ENCODE measurements at places on chromosomes 5 and 9. TPM values are rescaled to one million over a fixed set of nuclear protein-coding genes. Genes with fewer than 3 reads are reported as not detected.

WDR31 gene
- total RNA-seq: 0.99 TPM

- H3K36me3 ChIP-seq: no peaks in the 10 kb centered on the region
- H3K27me3 ChIP-seq: no peaks in the 10 kb centered on the region
- peaks cover 5% of the 10 kb centered on the region for H3K4me1 ChIP-seq
- H3K4me3 ChIP-seq: no peak overlapping the region
- DNase-seq: no peak
Observed at GRCh38 chr5:93717162-93717561, 24.2 kb downstream of the POU5F2 start.

DNA sequence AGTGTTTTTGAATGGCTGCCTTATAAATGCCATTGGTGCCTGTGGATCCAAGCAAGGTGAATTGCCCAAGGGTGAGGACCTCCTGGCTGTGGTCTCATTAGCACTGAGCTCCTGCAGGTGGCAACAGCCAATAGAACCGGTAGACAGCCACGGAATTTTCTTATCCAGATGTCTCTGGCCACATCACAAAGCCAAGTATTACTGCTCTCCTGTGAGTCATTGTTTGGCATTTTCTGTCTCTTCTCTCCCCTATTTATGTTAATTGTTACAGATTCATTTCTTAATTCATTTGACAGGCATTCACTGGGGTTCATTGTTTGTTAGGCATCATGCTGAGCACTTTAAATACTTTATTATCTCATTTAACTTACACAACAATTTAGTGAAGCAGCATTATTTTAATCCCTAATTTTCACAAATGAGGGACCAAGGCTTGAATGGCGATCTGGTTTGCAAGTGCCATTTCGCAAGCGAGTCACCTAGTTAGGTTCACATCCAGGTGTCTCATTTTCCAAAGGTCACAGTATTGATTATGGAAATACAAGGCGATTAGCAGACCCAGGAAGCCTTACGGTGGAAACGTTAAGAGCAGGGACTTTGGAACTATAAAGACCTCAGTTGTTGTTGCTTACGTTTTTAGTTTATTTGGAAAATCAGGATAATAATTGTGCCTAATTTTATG is 58.2 kb upstream of the DPYSL3 start:
- H3K4me1 ChIP-seq: no peaks in the 10 kb centered on the region
- no peaks in the 10 kb centered on the region for H3K36me3 ChIP-seq
- H3K4me3 ChIP-seq: no peak overlapping the region
- no peaks in the 10 kb centered on the region for H3K27me3 ChIP-seq
- no peak overlapping the region for H3K27ac ChIP-seq

- H3K4me1 ChIP-seq: no peaks in the 10 kb centered on the region
- H3K36me3 ChIP-seq: no peaks in the 10 kb centered on the region
- peaks cover 2% of the 10 kb centered on the region for H3K27me3 ChIP-seq
- H3K4me3 ChIP-seq: no peak within 1 kb of the TSS
- no peak for DNase-seq
Observed at GRCh38 chr5:160229190-160229742, at the start of gene FABP6. FABP6 (plus strand) TSS chr5:160229506; CDS start chr5:160229558, 52 bp downstream.

DNA sequence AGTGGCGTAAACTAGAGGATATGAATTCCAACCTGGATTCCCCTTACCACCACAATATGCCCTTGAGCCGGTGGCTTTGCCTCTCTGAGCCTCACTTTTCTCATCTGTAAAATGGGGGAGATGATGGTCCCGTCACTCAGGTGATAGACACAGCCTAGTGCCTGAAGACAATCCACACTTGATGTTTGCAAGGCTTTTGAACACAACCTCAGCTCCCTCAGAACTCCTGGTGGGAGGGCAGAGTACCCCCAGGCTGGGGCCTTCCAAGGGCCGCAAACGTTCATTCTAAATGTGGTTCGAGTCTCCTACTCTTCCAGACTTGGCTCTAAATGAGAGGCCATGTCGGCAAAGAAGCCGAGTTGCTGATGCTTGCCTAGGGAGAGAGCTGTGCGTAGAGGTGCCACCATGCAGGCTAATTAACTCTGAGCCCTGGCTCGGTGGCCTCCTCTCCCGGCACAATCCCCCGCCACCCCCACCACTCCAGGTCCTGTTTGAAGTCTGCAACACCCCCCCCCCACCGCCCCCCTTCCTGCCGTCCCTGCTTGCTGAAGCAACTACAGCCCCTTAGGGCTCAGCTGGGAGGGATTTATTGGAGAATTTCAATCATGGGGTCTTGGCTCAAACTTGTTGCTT is 97.7 kb upstream of the LMX1B start:
- peaks cover 15% of the 10 kb centered on the region for H3K4me1 ChIP-seq
- peak overlapping the region; percentile 85 for H3K4me3 ChIP-seq
- H3K27me3 ChIP-seq: peaks cover 62% of the 10 kb centered on the region

- H3K4me1 ChIP-seq: peaks cover 55% of the 10 kb centered on the region
- H3K36me3 ChIP-seq: peaks cover 30% of the 10 kb centered on the region
- H3K4me3 ChIP-seq: peak overlapping the region; percentile 16
- DNase-seq: no peak
- H3K27ac ChIP-seq: no peak overlapping the region
- H3K27me3 ChIP-seq: no peaks in the 10 kb centered on the region
Observed at GRCh38 chr9:111910428-111910827, 13.8 kb downstream of the UGCG start.

DNA sequence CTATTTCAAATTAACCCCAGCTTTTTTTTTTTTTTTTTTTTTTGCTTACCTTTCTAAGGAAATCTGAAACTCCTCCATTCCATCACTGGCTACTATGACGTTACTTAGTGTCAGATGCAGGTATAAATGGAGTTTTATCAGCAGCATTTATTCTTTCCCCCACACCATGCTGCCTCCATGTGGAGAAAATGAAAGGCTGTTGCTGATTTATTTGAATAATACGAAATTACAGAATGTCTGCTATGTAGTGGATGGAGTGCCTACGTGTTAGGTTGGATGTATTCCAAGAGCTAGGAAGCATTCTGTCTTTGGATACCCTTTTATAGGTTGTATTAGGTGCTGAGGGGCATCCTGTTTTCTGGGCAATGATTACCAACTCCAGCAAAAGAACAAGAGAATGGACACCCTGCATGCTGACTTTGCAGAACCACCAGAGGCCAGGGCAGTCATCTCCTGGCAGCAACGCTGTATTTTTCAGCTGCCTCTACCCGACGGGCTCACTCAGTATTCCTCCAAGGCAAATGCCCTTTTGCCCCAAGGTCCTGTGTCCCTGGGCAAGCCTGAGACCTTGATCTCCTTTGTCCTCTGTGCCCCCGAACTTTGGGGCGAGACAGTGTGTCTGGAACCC is 199.5 kb downstream of the ALDH1A1 start:
- no peaks in the 10 kb centered on the region for H3K36me3 ChIP-seq
- H3K27ac ChIP-seq: no peak overlapping the region
- H3K27me3 ChIP-seq: peaks cover 1% of the 10 kb centered on the region
- H3K4me1 ChIP-seq: no peaks in the 10 kb centered on the region

DNA sequence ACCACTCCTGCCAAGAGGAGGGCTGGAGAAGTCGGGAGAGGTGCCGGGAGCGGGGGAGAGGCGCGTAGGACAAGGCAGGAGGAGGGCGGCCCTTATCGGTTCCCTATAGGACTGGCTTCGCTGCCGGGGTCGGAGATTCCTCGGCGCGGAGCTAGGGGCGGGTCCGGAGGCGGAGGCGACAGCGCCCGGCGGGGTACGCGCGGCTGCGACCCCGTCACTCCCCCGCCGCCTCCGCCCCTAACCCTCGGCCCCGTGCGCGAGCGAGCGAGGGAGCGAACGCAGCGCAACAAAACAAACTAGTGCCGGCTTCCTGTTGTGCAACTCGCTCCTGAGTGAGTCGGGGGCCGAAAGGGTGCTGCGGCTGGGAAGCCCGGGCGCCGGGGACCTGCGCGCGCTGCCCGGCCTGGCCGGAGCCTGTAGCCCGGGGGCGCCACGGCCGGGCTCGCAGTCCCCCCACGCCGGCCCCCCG is 2.0 kb downstream of the GLIS3 start:
- peak; percentile 67 for DNase-seq
- H3K27me3 ChIP-seq: peaks cover 29% of the 10 kb centered on the region
- peak overlapping the region; percentile 97 for H3K4me3 ChIP-seq
- H3K36me3 ChIP-seq: no peaks in the 10 kb centered on the region

Measured in activated naive CD8-positive, alpha-beta T cell treated with anti-CD3 and anti-CD28 coated beads, Interleukin-2, amount 10 ng/mL, durations not matched to agents 7 days and 5 days (primary cell).